ENCODE measurements at places on chromosomes 12 and 14. TPM values are rescaled to one million over a fixed set of nuclear protein-coding genes. Genes with fewer than 3 reads are reported as not detected.

The MAP4K5 gene
- total RNA-seq, result 38.7 TPM

The EP400 gene
- total RNA-seq, result 54.1 TPM

The CIROP gene
- total RNA-seq, result not detected

DNA sequence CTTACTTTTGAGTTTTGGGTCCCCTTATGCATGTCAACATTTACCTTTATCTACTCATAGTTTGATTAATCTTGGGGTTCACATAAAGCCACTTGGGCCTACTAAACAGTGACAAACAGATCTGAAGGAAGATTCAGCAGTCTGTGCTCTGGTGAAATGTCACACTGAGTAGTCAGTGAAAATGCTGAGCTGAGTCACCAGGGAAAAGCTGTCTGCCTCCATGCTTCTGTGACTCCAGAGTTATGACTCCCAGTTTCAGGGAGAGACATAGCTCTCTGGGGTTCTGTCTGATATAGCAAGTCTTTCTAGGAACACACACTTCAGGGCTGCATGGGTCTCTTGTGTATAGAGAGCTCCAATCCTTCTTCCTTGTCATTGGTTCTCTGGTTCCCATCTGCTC, 406.3 kb upstream of the FAR2 start:
- DNase-seq, result no peak

GRCh38 chr12:43694879-43695278, 63.7 kb downstream of the PUS7L start:
- DNase-seq, result no peak

The ZC2HC1C gene
- 2.8 TPM for total RNA-seq

DNA sequence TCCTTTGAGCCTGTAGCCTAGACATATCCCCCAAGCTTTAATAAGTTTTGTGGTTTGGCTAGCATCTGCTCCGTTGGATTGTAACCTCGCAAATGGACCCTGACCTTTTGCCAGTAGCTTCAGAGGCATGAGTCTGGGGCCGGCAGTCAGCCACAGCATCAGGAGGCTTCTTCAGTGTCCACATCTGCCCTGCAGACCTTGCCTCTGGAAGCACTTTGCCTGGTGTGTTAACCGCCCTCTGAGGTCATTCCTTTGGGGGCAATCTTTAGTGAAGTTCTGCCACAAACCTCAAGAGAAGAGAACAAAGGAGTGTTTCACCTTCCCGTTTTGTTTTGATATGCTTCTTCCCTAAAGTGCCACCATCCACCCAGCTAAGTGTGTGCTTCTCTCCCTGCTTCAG, 71.4 kb downstream of the GNS start:
- DNase-seq, result no peak

DNA sequence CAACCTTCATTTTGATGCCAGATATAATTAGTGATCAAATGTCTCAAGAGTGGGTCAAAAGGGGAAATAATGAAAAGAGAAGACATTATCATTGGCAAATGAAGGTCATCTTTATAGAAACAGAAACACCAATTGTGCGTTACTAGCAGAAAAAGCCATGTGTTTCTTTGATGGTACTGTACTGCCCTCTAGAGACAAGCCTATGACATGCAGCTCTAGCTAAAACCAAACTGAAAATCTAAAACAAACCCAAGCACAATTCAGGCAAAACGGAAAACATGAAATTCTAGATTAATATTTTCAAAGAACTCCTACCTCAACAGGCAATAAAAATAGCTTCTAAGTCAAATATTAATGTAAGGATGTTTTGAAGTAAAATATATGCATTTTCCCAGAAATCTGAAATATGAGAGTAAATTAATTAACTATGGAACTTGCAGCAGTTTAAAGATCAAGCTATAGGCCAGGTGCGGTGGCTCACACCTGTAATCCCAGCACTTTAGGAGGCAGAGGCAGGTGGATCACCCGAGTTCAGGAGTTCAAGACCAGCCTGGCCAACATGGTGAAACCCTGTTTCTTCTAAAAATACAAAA, 115.4 kb downstream of the KLHL28 start:
- no peak for DNase-seq

The MANSC1 gene
- total RNA-seq, result 0.14 TPM

GRCh38 chr14:51701951-51702350, 50.2 kb downstream of the FRMD6 start:
- no peak for DNase-seq

The KLHL33 gene
- total RNA-seq, result 0.44 TPM

The GPR132 gene
- 47.4 TPM for total RNA-seq

The TMPRSS12 gene
- not detected for total RNA-seq

The TRIM9 gene
- 0.79 TPM for total RNA-seq

The POTEM gene
- not detected for total RNA-seq

The SERPINA10 gene
- not detected for total RNA-seq

GRCh38 chr14:96666088-96666487, 131.1 kb upstream of the VRK1 start:
- DNase-seq, result no peak

The TSPAN19 gene
- not detected for total RNA-seq

- peak; percentile 73 for DNase-seq
Measured at GRCh38 chr14:75709207-75709812, 48.3 kb downstream of the TTLL5 start.

DNA sequence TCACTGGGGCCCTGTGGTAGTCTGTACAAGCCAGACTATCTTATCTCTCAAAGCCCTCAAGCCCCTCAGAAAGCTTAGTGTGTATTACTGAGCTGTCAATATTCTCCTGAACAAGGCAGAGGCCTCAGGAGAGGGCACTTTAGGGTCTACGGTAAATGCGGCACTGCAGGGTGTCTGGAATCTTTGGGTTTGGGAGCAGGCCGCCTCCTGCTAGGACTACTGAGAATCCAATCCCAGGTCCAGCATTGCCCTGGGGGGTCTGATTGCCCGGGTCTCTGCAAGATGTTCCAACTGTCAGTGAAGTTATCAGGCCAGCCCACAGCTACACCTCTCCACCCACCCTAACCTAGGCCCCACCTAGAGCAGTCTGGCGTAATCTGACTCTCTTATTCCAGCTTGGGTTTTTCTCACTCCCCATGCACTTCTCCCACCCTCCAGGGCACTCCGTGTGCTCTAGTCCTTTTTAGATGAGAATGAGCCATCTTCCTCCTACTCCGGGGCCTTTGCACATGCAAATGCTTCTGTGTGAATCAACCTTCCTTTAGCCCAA, 4.3 kb upstream of the ZFP36L1 start:
- no peak for DNase-seq

GRCh38 chr14:103524002-103524935, 1.6 kb upstream of the CKB start:
- no peak for DNase-seq

The SLC17A8 gene
- not detected for total RNA-seq

The CD63 gene
- total RNA-seq, result 288 TPM

The PGAM5 gene
- 59.6 TPM for total RNA-seq

DNA sequence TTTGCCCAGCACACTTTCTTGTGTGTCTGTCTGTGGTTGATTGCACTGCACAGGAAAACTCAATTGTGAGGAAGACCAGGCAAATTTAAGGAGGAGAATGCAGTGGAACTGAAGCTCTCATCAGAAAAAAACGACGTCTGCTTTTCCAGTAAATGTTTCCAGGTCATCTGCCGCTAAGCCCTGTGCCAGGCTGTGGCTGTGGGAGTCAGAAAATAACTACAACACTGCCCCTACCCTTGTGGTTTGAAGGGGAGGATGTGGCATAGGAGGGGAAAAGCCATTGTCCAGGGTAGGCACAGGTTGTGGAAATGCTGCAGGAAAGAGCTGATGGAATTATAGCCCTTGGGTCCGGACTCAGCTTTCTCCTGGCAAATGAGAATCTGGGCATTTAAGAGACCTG, 259.7 kb upstream of the TMEM132C start:
- DNase-seq, result no peak

The METAP2 gene
- total RNA-seq, result 62.6 TPM

The KRT75 gene
- not detected for total RNA-seq

DNA sequence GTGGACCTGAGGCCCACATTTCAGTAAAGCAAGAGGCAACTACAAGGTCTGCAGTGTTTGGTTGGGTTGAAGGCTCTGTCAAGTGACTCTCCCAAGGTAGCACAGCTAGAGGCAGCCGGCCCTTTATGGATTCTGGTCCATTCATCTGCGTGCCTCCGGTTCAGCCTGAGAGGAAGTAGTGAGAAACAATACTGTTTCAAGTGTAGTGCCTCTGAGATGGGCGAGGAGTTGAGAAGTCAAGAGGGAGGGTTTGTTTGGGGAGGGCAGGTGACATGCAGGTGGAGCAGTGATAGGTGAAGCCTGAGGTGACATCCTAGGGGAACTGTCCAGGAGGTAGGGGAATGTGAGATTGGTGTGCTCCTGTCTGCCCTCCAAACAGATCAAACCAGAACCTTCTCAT, 933.5 kb downstream of the VRK1 start:
- no peak for DNase-seq

DNA sequence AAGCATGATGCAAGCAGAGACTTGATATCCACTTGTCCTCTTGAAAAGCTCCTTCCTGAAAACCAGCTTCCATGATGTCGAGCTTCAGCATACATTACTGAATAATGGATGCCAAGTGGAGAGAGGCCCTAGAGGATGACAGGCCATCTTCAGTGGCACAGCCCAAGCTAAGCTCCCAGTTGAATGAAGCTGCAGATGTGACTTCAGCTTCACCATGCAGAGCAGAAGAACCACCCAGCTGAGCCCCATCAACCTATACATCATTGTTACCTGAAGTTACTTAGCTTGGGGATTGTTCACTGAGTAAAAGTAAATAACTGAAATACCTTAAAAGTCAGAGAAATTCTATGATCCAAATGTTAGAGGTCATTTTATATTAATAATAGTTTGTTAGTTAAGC, 93.6 kb downstream of the HECTD4 start:
- no peak for DNase-seq

The TTC9 gene
- 7.8 TPM for total RNA-seq

DNA sequence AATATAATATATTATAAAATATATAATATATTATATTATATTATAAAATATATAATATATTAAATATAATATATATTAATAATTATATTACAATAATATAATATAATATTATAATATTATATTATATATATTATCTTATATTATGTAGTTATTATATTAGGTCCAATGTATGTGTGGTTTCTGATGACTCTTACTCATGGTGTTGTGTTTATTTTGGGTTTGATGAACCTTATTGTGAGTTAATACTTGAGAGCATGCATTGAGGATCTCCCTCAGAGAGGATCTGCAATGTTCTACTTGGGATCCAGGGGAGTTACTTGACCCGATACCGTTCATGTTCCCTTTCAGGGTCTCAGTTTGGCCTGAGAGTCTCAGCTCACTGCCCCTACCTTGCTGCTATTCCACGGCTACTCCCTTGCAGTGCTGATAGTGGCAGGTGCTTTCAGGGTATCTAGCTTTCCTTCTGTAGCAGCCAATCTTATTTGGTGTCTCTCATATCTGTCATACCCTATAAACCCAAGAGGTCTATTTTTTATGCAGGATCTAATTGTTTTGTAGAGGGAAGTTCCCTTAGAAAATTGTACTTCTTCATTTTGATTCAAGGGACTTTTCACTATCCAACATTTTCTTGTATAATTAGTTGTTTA, 89.1 kb upstream of the ZDHHC17 start:
- DNase-seq, result no peak

The CLEC12A gene
- total RNA-seq, result 0.40 TPM

- no peak for DNase-seq
Measured at GRCh38 chr14:29798811-29799210, 128.8 kb downstream of the PRKD1 start.

- DNase-seq, result no peak
Measured at GRCh38 chr12:97093187-97093683, 186.2 kb downstream of the NEDD1 start.

DNA sequence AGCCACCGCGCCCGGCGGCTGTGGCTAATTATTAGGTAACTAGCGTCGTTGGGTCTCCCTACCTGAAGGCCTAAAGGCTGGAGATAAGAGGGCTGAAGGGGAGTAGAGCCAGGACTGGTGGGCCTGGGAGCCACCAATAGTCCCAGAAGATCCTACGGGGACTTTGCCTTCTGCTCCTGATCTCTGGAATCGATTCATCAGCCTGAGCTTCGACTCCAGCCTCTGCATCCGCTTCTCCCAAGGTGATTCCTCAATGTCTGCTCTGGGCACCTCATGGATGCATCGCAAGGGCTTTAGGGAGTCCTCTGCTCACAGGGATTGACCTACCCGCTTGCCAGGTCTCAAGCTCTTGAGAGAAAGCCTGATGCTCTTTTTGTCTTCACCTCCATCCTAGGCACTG, 14.7 kb upstream of the KDM2B start:
- no peak for DNase-seq

GRCh38 chr12:9971181-9971580, at the start of gene CLEC12A:
Gene CLEC12A, plus strand, starts transcription at chr12:9971409. Its CDS starts 188 bp downstream, at chr12:9971597.
- DNase-seq, result no peak
